GM23338 (cell line): ENCODE measurements at places on chromosomes 3 and 15. TPM values are rescaled to one million over a fixed set of nuclear protein-coding genes. Genes with fewer than 3 reads are reported as not detected.

DNA sequence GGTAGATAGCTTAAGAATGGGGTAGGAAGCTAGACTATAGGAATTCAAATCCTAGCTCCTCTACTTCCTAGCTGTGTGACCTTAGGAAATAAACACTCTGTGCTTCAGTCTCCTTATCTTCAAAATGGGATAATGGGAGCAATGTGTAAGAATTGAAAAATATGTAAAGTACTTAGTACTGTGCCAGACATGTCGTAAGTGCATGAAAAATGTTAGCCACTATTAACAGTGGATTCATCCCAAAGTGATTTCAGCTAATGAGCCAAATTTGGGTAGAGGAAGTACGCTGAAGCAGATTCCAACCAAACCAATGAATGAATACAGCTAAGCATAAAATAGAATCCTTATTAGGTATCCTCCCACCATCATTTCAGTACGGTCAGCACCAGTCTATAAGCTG lies 192.1 kb downstream of the RORA start:
- no peak for DNase-seq

DNA sequence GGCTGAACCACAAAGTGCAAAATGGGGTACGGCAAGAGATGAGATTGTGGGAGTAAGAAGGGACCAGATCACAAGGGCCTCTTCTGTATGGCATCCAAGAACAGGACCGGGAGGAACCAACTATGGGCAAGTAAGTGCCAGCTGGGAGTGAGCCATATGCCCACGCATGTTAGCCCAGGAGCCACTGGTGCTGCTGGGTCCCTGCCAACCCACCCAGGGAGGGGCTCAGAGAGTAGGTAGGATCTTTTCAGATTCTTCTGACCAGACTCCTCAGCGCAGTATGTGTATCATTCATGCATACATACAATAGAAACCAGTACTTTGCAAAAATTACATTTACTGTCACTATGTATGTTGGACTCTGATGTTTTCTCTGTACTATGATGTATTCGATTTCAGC lies 54.0 kb downstream of the RAB11A start:
- no peak for DNase-seq

DNA sequence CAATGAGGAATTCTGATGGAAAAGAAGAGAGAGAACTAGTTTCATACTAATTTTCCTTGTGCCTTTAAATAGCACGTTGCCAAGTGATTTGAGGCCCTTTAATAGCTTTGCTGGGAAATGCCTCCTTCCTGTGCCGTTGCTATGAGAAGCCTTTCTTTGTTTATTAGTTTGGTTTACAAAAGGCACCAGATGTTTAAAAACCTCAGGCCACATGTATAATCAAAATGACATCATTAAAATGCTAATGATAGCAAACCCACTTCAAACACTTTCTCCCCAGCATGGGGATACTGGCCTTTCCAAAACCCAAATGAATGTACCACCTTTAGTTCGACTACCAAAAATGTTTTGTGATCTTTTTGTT lies 50.0 kb upstream of the TBC1D23 start:
- DNase-seq, result peak; percentile 88

GRCh38 chr15:100778831-100779288 lies 100.8 kb upstream of the ALDH1A3 start:
- DNase-seq, result no peak

DNA sequence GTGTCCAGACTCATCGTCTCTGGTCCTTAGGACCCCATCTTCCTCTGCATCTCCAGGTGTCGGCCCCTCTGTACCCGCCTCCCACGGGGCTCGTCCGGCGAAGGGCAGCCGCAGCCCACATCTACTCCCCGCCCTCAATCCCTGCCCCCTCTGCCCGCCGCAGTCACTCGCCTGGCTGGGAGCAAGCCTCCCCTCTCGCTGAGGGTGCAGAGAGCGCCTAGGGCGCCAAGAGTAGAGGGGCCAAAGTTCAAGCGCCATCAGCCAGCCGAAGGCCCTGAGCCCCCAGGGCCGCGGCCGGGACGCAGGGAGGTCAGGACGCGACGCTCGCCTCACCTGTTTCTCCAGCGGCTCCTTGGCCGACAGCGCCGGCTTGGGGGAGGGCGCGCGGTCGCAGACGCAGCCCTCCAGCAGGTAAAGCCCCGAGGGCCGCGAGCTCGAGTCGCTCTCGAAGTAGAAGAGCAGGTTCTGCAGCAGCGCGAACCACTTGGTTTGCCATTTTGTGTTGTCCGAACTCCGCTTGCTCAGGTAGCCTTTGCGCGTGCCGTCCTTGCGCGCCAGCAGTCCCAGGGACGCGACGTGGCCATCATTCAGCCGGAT lies 592 bp downstream of the RASGRF1 start:
- DNase-seq, result peak; percentile 58

DNA sequence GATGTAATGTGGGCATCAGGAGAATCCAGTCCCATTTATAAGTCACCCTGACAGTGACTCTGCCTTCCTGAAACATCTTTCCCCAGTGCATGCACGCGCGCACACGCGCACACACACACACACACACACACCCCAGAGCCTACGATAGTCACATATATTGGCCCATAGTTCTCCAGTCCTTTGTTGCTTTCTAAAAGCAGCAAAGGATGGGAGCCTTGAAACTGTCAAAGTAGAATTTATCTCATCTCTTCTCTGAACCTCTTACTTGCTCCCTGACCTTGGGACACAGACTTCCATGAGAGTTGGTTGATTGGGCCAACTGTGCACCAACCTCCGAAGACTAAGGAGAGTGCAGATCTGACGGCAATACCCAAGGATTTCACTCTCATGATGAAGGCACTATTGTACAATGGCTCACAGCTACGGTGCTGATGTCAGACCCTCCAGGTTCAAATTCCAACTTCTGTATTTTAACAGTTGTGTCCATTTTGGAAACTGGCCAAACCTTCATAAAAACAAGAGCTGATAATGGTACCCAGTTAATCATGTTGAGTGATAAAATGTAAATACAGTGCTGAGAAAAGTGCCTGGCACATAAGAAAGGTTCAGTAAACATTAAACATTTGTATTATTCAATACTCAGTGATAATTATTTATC lies 8.3 kb downstream of the CPA3 start:
- DNase-seq, result no peak

- no peak for DNase-seq
Observed at GRCh38 chr3:72437661-72438406, 410.4 kb downstream of the SHQ1 start.

GRCh38 chr3:96622878-96623277 lies 191.5 kb upstream of the EPHA6 start:
- DNase-seq, result peak; percentile 0

DNA sequence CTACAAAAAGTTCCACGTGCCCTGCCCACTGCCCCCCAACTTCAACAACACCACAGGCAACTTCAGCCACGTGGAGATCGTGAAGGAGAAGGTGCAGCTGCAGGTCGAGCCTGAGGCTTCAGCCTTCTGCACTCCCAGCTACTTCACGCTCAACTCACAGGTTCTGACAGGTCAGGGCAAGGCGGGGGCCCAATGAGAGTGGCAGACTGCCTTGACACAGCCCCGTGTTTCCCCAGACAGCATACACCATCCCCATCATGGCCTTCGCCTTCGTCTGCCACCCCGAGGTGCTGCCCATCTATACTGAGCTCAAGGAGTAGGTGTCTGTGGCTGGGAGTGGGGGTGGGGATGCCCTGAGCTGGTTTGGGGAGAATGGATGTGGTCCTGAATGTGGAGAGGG lies 12.6 kb downstream of the SLC38A3 start:
- DNase-seq, result no peak

DNA sequence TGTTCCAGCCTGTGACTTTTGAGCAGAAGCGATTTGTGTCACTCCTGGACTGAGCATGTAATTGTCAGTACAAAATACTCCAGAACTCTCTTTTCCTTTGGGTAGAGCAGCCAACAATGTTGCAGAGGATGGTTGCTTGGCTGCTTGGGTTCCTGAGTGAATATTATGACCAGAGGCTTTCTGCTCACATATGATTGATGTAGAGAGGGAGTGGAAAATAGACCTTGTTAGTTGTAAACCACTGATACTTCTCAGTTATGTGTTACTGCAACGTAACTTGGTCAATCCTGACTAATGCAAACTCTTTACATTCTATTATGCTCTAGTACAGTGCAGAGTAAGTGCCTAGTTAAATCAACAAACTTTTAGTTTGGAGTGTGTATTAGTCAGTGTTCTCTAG lies 322.6 kb upstream of the KCNH8 start:
- no peak for DNase-seq

- DNase-seq, result no peak
Observed at GRCh38 chr15:36807134-36807764, 227.8 kb downstream of the CDIN1 start.

DNA sequence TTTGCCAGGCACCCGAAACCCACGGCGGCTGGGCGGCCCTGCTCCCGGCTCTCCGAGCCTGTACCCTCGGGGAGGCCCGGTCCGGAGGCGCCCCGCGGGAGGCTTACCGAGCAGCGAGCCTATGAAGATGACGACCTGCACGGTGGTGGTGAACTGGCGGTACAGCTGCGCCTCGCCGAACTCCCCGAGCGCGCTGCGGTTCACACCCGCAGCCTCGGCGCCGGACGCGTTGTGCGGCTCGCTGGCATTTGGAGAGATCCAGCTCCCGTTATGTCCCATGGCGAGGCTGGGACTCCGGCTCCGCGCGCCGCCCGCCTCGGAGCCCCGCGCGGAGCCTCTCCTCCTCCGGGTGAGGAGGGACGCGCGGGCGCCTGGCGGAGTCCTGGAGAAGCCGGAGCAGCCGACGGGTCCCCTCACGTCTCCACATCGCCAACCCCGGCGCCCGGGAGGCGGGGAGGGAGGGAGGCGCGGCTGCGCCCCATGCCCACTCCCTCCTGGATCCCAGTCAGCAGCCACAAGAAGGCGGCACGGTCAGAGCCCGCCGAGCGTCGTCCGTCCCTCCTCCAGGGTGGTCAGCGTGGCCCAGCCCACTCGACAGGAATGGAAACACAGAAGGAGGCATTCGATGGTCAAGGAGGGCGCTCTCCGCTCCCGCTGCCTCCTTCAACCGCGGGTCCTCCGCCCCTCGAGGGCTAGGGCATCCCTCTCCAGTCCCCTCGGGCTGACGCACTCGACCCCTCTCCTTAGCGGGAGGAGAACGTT lies at the start of gene GPR176:
GPR176 (minus strand) TSS at position 519 of the 762 bp plus-strand sequence; CDS start at position 279, 240 bp downstream.
- DNase-seq, result peak; percentile 69

The CDHR4 gene
- total RNA-seq, result 0.24 TPM in 1 of 2 replicates, not detected in the other

The DCLK3 gene
- 0.62 and 0.66 TPM in 2 replicates for total RNA-seq

The LRRN1 gene
- total RNA-seq, result 157 and 172 TPM in 2 replicates

- no peak for DNase-seq
Observed at GRCh38 chr3:49316696-49317457, 23.0 kb downstream of the USP4 start.

The SYNM gene
- total RNA-seq, result 2.9 and 3.5 TPM in 2 replicates

The PLA2G4D gene
- 0.07 TPM in 1 of 2 replicates, not detected in the other for total RNA-seq

DNA sequence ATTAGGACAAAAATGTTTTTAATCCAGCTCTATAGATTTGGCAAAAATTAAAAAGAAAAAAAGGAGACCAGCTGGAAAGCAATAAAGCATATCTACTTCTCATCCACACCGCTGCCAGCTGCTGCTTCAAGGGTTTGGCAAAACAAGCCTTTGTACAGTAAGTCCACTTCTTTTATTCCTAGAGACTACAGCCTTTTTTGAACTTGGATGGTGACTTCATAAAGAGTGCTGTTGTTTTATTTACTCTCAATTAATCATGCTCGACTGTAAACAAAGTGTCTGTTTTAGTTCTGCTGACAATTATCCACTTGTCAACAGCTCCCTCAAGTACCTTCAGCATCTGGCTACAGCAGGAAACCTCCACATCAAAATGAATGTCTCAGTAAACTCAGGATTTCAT lies 12.3 kb upstream of the FOXB1 start:
- no peak for DNase-seq

- no peak for DNase-seq
Observed at GRCh38 chr15:68114356-68114755, 60.2 kb downstream of the PIAS1 start.

- DNase-seq, result no peak
Observed at GRCh38 chr3:116034794-116035193, 410.5 kb downstream of the LSAMP start.

The SLC28A1 gene
- total RNA-seq, result not detected in 2 replicates

DNA sequence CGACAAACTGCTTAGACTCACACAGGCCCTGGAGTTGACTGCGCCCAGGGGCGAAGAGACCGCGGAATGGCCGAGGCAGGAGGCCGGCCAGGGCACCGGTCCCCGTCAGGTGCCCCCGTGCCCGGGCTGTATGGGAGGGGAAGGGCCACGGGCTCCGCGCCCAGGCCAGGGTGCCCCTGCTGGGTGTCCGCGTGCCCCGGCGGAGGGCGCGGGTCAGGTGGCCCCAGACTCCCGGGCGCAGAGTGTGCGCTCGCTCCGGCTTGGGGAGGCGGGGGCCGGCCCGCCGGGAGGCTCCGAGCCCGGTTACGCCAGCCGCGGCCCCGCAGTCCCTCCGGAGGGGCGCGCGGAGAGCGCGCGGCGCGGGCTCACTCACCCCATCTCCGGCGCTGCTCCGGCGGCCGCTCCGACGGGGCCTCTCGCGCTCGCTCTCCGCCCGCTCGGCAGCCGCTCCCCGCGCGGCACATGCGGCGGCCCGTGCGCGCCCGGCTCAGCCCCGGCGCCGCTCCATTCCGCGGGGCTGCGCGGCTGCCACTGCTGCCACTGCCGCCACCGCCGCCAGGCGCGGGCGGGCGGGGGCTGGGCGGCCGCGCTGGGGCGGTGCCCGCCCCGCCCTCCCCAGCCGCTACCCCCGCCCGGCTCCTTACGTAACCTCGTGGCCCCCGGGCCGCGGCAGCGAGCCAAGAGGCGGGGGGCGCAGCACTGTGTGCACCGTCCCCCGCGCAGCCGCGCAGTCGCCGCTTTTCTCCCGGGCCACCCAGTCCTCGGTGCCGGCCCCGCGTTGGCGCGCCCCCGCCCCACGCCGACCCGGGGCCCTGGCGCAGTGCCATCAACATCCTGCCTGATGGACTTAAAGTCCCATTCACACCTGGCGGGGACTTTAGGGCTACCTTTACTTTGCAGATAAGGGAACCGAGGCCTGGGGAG lies at the start of gene HOMER2:
HOMER2 (minus strand) TSS at position 563 of the 924 bp plus-strand sequence; CDS start at position 378, 185 bp downstream.
- DNase-seq, result peak; percentile 68

GRCh38 chr15:34754171-34754601 lies 612 bp downstream of the GJD2 start:
- DNase-seq, result peak; percentile 39

DNA sequence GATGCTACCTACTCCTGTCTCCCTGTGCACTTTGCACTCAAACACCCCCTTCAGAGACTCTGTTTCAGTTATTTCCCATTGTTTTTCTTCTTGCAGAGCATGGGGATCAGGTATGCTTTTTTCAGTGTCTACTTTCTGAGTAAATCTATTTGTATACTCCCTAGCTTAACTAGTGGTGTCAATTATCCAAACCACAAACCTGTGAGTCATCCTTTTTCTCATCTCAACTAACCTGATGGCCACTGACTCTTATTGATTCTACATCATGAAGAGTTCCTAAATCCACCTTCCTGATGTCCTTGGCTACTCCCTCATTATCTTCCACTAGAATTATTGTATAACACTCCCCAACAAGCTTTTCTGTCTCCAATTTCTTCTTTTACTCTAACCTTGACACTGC lies 68.0 kb downstream of the DIPK2A start:
- DNase-seq, result no peak
